ENCODE measurements at places on chromosomes 11 and 22. TPM values are rescaled to one million over a fixed set of nuclear protein-coding genes. Genes with fewer than 3 reads are reported as not detected.

CTTN gene
- total RNA-seq: 364 TPM

SHISA8 gene
- total RNA-seq: not detected

CREB3L1 gene
- 37.5 TPM for total RNA-seq

KRTAP5-10 gene
- not detected for total RNA-seq

BLID gene
- total RNA-seq: 30.6 TPM

IL17RA gene
- 5.2 TPM for total RNA-seq

OR51V1 gene
- total RNA-seq: not detected

TPBGL gene
- total RNA-seq: not detected
